ENCODE measurements at places on chromosomes 11 and 22.
A peak's percentile ranks its signal among the peaks of the same experiment; 100 is the strongest.

DNA sequence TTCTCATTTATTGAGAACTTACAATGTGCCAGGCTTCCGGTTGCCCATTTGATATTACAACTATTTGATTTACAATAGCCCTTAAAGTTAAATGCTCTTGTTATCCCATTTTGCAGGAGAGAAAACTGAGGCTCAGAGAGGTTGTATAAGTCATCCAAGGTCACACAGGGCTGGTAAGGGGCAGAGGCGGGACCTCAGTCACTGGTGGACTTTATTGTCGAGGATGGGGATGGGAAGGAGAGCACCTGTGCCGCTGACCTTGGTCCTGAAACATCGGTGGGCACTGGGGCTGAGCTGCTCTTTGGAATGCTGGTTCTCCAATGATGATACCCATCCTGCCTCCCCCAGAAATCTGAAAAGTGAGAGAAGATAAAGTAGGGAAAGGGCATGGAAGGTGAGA lies 265.4 kb downstream of the MIAT start:
- DNase-seq: no peak

- DNase-seq: no peak
These were observed 31.6 kb upstream of the CCND1 start for GRCh38 chr11:69609351-69609750.

DNA sequence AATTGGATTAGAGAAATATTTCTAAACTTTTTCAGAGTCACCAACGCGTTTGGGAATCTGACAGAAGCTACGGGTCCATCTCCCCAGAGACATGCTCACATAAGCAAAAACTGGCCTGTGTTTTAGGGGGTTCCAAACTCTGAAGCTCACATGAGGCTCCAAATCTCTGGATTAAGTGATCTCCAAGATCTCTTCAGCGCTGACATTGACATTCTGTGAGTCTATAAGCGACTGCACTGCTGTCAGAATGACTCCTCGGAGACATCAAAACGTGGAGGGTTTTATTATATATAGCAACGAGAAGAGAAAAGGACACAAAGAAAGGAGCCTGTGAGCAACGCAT lies 642 bp upstream of the SIK2 start:
- DNase-seq: no peak

- DNase-seq: peak; percentile 10
These were observed 11.2 kb upstream of the CYTH4 start for GRCh38 chr22:37270928-37271650.

GRCh38 chr11:27178859-27179258 lies 138.2 kb downstream of the BBOX1 start:
- DNase-seq: no peak

DNA sequence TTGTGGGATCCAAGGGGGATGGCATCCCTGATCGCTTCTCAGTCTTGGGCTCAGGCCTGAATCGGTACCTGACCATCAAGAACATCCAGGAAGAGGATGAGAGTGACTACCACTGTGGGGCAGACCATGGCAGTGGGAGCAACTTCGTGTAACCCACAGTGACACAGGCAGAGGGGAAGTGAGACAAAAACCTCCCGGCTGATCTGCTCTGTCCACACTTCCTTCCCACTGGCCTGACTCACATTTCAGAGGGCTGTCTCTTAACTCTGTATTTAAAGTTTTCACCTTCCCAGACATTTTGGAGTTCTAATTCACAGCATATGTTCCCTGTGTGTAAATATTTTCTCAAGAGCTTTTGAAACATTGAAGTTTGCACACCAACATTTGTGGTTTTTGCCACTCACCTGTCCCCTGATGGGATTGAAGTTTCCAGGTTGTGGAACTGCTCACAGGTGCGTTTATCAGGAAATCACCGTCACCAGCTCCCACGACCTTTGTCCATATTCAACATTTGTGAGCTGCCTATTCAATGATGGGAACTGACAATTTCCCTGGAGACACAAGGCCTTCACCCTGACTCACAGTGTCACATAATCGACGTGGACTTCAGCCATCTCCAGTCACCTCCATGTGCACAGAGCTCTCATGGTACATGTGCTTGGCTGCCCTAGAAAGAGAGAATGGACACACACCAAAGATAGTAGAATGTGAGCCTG lies 99.2 kb downstream of the VPREB1 start:
- DNase-seq: no peak

GRCh38 chr11:130024361-130024760 lies 21.7 kb upstream of the PRDM10 start:
- DNase-seq: no peak

- no peak for DNase-seq
These were observed 12.3 kb upstream of the SH3BP1 start for GRCh38 chr22:37627121-37627520.

Measured in amniotic epithelial cell (primary cell).